ENCODE measurements at places on chromosomes 4 and X.

DNA sequence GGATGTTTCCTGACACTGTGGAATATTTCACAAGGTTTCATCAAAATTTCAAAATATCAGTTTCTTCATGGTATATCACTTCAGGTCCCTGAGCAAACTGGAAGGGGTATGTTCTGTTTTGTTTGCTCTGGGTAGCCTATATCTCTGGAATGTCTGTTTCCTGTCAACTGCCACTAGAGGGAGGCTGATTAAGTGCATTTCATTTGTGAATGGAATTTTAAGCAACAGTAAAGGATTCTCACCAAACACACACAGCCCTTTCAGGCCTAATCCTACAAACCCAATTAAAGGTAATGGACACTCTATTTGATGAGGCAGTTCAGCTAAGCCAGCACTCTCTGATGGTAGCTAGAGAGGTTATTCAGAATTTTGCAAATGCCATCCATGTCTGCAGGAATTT, 307.1 kb downstream of the TEX13A start:
- peak; percentile 8 for DNase-seq

- DNase-seq: no peak
Observed at GRCh38 chrX:71809886-71810285, 46.7 kb downstream of the CXorf49B start.

- no peak for DNase-seq
Observed at GRCh38 chr4:119872371-119873016, 194.2 kb downstream of the MAD2L1 start.

DNA sequence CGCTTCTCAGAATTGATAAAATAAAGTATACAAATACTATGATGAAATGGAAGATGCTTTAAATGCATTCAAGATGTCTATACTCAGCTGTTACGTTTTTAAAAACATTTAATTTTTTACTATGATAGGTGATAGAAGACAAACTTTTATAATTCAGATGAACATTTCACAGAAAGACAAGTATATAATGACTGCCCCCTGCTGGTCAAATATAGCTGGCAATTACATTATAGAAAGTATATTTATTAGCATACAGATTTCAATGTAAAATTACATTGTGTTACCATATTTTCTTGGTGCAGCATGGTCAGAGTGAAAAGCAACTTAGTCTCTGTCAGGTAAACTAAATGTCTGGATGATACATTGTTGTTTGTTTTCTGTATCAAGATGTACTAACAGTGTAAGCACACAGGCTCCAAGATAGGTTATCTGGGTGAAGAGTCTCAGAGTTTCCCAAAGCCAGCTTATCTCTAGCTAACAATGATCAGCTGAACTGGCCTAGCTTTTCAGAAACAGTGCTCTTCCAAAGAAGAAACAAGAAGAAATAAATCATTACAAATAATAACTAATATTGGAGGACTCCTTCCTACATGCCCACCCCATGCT, 54.1 kb downstream of the SRPX start:
- peak; percentile 43 for DNase-seq

GRCh38 chr4:72390409-72390808, 178.6 kb downstream of the ADAMTS3 start:
- DNase-seq: no peak

DNA sequence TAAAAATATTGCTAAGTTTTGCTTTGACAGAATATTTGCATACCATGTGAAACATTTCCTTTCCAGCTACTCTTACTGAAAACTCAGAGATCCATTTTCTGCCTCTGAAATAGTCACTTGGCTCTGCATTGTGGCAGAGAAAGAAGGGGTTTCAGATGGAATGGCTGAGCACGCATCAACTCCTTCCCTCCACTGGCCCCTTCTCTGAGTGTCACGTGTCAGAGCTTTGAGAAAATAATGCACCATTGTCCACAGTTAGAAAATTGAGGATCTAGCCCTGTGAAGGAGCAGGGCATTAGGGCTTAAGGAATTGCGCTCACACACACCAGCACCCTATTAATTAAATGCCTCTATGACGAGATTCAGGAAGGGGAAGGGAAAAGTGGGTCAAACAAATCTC, 78.8 kb upstream of the FAT4 start:
- no peak for DNase-seq

GRCh38 chr4:162791226-162791625, 375.5 kb downstream of the NAF1 start:
- no peak for DNase-seq

DNA sequence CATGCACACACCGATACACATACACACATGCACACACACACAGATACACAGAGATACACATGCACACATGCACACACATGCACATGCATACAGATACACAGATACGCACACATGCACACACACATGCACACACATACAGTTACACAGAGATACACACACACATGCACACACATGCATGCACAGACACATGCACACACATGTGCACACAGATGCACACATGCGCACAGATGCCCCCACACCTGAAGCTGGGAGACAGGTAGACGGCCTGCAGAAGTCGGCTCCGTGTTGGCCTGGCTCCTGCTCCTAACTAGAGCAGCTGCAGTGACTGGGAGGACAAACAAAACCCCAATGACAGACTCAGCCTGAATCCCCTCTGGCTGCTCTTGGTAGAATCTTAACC, 46.8 kb downstream of the PSAPL1 start:
- no peak for DNase-seq

DNA sequence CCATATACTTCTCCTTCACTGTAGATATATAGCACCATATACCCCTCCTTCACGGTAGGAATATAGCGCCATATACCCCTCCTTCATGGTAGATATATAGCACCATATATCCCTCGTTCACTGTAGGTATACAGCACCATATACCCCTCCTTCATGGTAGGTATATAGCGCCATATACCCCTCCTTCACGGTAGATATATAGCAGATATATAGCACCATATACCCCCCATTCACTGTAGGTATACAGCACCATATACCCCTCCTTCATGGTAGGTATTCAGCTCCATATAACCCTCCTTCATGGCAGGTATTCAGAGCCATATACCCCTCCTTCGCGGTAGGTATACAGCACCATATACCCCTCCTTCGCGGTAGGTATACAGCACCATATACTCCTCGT, 12.5 kb downstream of the SNX25 start:
- no peak for DNase-seq

GRCh38 chrX:124530803-124531202, 184.4 kb downstream of the SH2D1A start:
- DNase-seq: no peak

- DNase-seq: no peak
Observed at GRCh38 chrX:12747433-12747832, 43.8 kb upstream of the PRPS2 start.

GRCh38 chr4:171031338-171031737, 781.9 kb upstream of the GALNTL6 start:
- DNase-seq: peak; percentile 54

- no peak for DNase-seq
Observed at GRCh38 chr4:56692576-56692975, 11.5 kb upstream of the HOPX start.

GRCh38 chrX:123263747-123264146, 79.7 kb downstream of the GRIA3 start:
- no peak for DNase-seq

DNA sequence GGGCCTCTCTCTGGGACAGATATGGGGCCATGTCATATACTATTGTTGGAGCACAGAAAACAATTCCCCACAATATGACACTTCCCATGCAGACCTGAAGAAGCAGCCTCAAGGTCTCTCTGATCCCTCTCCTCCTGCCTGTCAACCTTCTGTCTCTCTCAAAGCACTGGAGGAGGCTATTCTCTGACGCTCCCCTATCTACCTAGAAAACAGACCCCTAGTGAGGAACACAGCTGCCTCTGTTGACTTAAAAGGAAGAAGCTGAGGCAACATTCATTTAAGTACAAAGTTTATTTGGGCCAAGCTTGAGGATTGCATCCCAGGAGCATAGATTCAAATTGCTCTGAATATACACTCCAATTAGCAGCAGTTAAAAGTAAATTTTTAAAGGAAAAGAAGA, 39.3 kb upstream of the NSG1 start:
- no peak for DNase-seq

DNA sequence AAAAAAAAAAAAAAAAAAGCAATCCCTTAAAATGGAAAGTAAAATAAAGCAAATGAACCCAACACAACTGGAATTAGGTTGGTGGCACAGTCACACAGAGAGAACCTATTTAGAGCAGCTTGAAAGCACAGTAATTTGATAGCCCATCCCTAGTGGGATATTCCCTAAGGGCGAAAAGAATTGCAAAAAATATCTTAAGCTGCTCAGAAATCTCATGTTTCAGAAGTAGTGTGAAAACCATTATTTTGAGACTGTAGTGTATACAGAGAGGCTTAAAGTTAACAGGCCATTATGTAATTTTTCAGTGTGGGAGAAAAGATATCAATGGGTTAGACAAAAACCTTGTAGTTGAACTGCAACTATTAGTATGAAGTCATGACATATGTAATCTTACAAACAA, 40.0 kb upstream of the DHX15 start:
- DNase-seq: no peak

GRCh38 chrX:136639506-136640176, 8.3 kb upstream of the CD40LG start:
- DNase-seq: no peak

DNA sequence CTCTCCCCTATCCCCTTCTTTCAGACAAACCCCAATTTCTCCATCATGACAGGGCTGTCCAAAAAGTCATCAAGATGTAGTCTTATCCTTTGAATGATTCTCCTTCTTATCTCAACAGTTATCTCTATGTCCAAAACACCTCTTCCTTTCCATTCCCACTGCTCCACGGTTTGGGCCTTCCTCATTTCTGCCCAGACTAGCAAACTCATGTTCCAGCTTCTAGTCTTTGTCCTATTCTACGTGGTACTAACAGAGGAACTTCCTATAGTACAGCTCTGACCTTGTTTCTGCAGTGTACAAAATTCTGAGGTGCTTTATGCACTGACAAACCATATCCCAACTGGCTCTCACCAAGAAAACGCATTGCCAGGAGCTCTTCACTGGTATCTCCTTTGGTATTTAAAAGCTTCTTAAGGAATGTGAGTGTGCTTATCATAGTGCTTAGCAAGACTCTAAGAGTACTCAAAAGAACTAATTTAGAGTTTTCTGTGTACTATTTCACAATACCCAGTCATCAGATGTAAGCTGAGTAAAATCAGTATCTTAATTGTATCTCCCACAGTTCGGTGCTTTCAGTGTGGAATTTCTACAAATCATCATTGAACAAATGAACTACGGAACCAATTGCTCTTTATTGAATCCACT, 65.5 kb downstream of the MAML3 start:
- DNase-seq: peak; percentile 57

DNA sequence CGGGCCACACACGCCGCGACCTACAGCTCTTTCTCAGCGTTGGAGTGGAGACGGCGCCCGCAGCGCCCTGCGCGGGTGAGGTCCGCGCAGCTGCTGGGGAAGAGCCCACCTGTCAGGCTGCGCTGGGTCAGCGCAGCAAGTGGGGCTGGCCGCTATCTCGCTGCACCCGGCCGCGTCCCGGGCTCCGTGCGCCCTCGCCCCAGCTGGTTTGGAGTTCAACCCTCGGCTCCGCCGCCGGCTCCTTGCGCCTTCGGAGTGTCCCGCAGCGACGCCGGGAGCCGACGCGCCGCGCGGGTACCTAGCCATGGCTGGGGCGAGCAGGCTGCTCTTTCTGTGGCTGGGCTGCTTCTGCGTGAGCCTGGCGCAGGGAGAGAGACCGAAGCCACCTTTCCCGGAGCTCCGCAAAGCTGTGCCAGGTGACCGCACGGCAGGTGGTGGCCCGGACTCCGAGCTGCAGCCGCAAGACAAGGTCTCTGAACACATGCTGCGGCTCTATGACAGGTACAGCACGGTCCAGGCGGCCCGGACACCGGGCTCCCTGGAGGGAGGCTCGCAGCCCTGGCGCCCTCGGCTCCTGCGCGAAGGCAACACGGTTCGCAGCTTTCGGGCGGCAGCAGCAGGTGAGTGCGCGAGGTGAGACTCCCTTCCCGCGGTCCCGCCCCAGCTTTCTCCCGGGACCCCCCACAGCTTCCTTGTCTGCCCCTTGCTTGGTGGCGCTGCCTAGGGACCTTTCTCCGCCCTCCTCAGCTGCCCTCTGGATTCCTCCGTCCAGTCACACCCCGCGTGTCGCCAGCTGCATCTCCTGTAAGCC, 678 bp downstream of the BMP3 start:
- no peak for DNase-seq

GRCh38 chrX:135713795-135714194, 356 bp downstream of the CT45A1 start:
- DNase-seq: no peak

DNA sequence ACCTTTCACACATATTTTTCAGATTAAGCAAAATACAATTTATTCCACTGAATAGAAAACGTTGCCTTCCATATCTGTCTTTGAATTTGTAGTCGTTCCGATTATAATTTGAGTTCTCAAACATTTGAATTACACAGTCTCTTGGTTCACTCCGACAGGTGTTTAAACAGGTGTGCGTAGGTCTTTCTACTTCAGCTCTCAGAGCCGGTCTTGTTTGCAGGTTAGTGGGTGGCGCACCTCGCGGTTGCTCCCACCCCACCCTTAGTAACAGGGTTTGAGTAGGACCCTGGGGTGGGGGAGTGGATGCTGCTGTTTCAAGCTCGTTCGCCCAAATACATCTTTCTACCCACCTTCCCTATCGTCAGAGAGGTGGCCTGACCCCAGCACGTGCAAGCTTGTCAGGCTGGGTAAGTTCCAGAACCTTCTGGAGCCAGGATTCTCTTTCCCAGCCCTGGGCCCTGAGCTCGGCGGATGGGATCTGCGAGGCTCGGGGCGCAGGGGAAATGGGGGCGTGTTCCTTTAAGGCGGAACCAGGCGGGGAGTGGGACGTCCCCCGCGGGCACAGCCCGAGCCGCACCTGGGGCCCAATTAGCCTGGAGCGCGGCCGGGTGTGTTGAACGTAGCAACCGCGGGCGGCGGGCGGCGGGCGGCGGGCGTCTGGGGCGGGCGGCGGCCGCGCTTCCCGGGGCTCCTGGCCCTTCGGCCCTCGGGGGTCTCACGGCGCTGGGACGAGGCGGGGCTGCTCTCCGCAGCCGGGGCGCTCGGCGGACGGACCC, at the start of gene FAM149A:
Gene FAM149A (plus strand): TSS at position 591 of the 776 bp plus-strand sequence.
- peak; percentile 62 for DNase-seq

- no peak for DNase-seq
Observed at GRCh38 chr4:88411491-88412096, 32.9 kb downstream of the HERC6 start.

DNA sequence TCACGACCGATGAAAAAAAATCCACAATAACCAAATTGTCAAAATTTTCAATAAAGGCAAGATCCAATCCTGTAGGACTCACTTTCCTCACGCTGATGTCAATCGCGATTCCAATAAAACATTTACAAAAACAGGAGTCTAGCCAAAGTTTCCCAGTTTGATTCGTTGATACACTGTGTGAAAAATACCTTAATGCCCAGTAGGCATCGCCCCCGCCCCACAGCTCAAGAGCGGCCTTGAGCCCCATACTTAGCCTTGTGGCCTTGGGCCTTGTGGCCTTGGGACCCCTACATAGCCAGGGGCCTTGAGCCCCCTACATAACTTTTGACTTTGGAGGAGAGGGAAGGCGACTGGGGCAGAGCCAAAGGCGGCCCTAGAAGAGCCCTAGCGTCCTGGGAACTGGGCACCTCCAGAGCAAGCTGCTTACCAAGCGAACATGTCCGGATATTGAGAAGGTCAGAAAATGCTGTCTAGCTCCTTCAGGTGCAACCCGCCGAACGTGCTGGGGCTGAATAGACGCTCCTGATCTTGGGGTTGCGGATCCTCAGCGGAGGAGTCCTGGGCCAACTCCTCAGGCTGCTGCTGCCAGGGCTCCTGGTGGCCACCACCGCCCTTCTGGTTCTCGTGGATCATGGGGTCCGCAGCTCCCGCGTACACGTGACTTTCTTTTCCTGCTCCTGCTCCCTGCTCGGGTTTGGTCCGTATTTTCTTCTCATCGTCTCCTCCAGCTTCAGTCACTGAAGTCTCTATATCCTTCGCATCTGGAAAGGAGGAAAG, 62.9 kb downstream of the RHOXF2B start:
- DNase-seq: no peak

GRCh38 chr4:98470831-98471230, 187.6 kb downstream of the TSPAN5 start:
- DNase-seq: peak; percentile 65

All from KBM-7 (cell line).